ENCODE measurements at places on chromosomes 13 and 19. TPM values are rescaled to one million over a fixed set of nuclear protein-coding genes. Genes with fewer than 3 reads are reported as not detected.

SERPINE3 gene
- total RNA-seq: not detected

LIN7B gene
- 12.8 TPM for total RNA-seq

- peak; percentile 36 for DNase-seq
Measured at GRCh38 chr19:33304760-33305647, 2.7 kb upstream of the CEBPA start.

GRCh38 chr13:107421951-107422350, 793.4 kb downstream of the LIG4 start:
- DNase-seq: no peak

GRCh38 chr19:31114585-31114984, 234.7 kb downstream of the TSHZ3 start:
- DNase-seq: no peak

PSG6 gene
- not detected for total RNA-seq

DNA sequence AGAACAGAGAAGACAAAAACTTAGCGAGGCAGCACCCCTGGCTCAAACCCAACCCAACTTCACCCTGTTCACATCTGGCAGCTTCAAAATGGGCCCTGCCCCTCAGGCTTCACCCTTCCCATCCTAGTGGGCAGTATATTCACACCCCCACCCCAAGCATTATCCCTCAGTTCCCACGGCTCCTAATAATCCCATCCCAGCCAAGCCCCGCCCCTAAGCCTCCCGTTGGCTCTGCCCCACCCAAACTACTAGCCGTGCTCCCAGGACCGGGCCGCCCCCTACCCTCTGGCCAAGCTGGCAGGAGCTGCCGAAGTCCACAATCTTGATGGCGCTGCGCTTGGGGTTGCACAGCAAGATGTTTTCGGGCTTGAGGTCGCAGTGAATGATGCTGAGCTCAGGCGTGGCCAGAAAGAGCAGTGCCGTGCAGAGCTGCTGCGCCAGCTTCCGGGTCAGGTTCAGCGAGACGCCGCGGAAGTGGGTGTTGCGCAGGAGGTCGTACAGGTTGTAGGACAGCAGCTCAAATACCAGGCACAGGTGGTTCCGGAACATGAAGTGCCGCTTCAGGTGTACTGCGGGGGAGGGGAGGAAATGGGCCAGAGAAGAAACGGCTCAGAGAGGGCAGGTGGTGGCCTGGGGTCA, 5.8 kb downstream of the DYRK1B start:
- DNase-seq: no peak

GRCh38 chr13:23811366-23812062, 77.7 kb downstream of the MIPEP start:
- no peak for DNase-seq

DNA sequence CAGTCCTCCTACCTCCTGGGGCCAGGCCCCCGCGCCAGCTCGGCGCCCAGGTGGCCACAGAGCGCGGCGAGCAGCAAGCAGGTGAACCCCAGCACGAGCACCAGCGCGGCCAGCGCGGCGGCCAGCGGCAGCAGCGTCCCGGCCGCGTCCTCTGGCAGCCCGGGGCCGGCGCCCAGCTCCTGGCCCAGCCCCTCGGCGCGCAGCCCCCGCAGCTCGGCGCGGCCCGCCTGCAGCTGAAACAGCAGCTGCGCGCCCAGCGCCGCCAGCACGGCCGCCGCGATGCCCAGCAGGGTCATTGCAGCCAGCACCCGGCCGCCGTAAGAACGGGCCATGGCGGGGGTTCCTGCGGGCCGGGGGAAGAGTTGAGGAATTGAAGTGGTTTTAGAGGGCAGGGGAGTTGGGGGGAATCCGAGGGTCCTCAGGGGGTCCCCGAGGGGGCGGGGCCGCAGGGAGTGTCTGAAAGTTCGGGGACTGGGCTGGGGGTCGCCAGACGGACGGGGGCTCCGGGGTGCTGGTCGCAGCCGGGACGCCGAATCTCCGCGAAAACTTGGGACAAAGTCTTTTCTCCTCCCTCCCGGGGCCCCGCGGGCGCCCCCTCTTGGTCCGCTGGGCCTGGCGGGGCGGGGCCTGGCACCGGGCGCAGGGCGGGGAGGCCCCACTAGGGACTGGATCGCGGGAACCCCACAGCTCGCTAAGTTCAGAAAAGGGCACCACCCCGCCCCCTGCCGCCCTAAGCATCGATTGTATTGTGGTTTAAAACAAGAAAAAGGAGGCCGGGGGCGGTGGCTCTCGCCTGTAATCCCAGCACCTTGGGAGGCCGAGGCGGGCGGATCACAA, at the start of gene TMEM221:
Gene TMEM221, minus strand, starts transcription at position 538 of the 837 bp plus-strand sequence. Its CDS starts 206 bp downstream, at position 332.
- peak; percentile 23 for DNase-seq

PTH2 gene
- not detected for total RNA-seq

PLEKHJ1 gene
- 152 TPM for total RNA-seq

NEK5 gene
- total RNA-seq: 0.29 TPM

GRCh38 chr19:41915021-41915775, 13.1 kb downstream of the ERFL start:
- no peak for DNase-seq

DNA sequence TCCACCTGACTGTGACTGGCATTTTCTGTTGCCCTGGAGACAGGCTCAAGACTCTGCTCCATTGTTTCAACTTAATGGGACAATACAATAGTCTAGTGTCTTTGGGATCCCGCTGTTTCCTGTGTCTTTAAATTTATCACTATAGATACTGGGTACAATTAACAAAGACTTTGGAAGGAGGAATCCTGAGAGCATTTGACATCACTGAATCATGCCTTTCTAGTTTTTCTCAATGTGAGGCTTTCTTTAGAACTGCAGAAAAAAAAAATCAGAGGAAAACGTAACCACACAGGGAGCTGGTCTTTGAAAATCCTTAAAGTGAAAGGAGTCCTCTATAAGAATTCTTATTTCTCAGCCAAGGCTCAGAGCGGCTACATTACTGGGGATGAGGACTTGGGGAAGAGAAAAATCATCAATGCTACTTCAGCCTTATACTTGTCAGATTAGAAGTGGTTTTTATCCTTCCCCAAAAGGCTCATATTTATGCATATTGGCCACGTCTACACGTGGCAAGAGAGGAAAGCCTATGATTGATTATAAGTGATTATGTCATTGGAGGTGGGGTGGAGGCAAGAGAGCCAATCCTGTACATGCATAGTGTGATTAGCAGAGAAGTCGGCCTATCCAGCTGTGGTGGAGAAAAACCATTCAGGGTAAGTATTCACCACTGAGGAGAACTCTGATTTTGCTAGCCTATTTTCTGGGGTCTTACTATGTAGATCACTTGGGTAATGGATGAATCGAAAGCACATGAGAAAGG, 34.4 kb upstream of the UBL3 start:
- DNase-seq: no peak

- no peak for DNase-seq
Measured at GRCh38 chr13:98089246-98089645, 53.6 kb upstream of the FARP1 start.

CEBPG gene
- 23.1 TPM for total RNA-seq

YJU2 gene
- total RNA-seq: 31.0 TPM

FLT1 gene
- total RNA-seq: 36.0 TPM

GRCh38 chr19:12937093-12937926, 1.1 kb upstream of the CALR start:
- DNase-seq: peak; percentile 52

GRCh38 chr19:6530386-6531162, at the start of gene TNFSF9:
Gene TNFSF9 (plus strand): TSS chr19:6531026. CDS start chr19:6531037, 11 bp downstream.
- peak; percentile 68 for DNase-seq

DNA sequence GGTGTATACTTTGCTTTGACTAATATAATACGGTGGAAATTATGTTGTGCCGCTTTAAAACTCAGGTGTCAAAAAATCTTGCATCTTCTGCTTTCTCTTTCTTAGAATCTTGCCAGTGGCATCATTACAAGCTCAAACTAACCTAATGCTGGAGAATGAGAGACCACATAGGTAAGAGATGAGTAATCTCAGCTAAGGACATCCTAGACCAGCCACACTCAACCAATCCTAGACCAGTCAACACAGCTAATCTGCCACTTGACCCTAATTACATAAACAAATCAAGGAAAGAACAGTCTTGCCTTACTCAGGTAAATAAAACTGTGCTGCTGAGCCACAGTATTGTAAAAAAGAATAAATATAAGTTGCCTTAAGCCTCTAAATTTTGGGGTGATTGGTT, 1323.9 kb upstream of the SPRY2 start:
- no peak for DNase-seq

DNA sequence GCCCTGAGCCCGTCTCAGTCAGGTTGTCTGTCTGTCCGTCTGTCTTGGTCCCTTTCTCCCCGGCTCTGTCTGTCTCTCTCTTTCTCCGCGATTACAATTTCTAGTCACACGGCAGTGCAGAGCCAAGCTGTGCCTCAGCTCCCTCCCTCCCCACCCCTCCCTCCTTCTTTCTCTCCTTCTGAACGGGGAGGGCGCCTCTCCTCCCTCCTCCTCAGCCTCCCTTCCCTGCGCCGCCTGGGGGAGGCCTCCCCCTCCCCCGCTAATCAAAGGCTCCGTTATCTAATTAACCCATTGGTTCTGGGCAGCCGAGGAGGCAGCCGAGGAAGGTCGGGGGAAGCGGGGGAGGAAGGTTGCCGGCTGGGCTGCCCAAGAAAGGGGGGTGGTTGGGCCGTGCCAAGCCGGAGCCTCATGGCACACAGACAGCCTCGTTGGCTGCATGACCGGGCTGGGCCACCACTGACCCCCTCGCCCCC, 16.5 kb downstream of the LRRC4B start:
- DNase-seq: no peak

DNA sequence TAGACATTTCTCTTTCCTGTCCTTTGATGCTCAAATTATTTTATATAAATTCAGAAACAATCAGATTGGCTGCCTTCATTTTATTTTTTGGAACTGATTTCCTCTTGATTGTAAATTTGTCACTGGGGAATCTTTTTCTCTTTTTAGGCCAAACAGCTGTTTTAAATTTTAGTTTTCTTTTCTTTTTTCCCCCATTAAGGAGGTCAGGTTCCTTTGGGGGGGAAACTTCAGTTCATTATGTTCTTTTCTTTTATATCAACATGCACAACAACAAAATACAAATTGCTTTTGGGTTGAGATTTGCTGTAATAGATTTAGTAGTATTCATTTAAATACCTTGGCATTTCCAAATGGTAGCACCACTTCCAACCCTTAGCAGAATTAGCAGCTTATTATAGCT, 264.8 kb upstream of the SPRY2 start:
- no peak for DNase-seq

GRCh38 chr13:32031815-32032370, 319 bp downstream of the FRY start:
- no peak for DNase-seq

ZNF667 gene
- total RNA-seq: 21.3 TPM

- DNase-seq: no peak
Measured at GRCh38 chr13:77386880-77387606, 60.1 kb upstream of the MYCBP2 start.

GRCh38 chr13:54016542-54016941, 987.9 kb downstream of the OLFM4 start:
- DNase-seq: no peak

MAB21L1 gene
- total RNA-seq: 2.2 TPM

ELSPBP1 gene
- not detected for total RNA-seq

- no peak for DNase-seq
Measured at GRCh38 chr13:113157929-113158747, at the start of gene PROZ. Gene PROZ (plus strand): TSS chr13:113158648. CDS start chr13:113158661, 13 bp downstream.

SIGLEC12 gene
- not detected for total RNA-seq

DNA sequence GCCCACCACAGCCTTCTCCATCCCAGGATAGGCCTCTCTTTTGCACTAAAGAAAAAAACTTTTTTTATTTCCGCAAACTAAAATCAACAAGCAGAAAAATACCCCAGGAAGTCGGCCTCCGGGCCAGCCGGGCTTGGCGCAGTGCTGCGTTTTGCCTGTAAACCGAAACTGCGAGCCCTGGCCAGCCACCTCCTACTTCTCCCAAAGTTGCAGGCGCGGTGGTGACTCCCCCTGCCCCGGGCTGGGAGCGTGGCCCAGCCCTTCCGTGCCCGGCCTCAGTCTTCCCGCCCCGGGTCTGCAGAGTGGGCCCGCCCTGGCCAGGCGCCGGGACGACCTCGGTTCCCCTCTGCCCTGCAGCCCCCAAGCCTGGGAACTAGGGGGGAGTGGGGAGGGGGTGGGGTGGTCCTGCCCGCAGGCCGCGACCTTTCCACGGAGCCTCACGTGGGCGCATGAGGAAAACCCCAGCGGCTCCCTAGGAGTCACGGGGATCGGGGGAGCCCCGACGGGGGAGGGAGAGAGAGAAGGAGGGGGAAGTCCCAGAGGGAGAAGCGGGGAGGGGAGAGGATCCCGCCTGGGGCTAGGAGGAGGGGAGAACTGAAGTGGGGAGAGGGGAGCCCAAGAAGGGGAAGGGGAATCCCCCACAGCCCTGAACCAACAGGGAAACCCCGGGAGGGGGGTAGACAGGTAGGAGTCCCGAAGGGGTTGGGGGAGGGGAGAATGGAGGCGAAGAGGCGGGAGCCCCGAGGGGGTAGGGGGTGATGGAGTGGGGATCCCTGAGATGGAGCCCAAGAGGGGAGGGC, 3.0 kb downstream of the GADD45B start:
- DNase-seq: peak; percentile 87

DNA sequence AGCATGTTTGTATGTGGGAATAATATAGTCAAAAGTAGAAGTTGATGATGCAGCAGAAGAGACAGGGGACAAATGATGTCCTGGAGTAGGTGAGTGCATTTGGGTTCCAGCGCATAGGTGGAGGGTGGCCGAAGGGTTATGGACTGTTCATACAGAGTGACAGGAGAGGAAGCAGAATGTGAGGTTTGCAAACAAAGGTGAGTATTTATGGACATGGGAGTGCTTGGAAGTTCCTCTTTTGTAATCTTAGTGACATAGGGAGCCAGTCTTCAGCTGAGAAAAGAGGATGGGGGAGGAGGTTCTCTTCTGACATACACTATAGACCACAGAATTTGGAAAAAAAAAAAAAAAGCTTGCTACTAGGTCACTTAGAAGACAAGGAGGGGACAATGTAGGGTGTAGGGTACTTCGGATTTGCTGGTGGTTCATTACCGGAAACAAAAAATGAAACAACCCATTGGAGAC, 331.6 kb downstream of the DLEU7 start:
- DNase-seq: no peak

PLK5 gene
- not detected for total RNA-seq

GRCh38 chr13:39039041-39039440, 785 bp downstream of the NHLRC3 start:
- DNase-seq: no peak

ZFR2 gene
- not detected for total RNA-seq

DNA sequence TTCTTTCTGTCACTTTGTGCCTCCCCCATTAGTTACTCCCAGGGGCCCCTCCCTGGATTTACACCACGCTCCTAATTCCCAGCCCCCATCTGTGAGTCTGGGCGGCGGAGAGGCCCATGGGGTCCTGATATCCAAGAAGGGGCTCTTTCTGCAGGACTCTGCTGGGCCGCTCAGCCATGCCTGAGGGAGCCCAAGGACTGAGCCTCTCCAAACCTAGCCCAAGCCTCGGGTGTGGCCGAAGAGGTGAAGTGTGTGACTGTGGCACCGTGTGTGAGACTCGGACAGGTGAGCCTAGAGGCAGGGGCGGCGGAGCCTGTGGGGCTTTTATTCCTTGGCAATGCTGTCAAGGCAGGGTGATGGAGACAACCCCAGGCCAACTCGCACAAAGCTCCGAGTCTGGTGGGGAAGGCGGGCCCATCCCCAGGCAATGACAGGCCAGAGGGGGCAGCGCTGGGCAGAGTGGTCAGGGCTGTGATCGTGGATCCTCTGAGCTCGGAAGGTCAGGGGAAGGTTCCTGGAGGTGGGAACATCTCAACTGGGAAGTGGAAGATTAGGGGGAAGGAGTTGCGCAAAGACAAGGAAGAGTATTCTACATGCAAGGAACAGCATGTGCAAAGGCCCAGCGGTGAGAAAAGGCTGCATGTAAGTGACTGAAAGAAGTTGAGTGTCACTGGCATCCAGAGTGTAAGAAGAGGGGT, 1.6 kb downstream of the PLEKHG2 start:
- DNase-seq: peak; percentile 63

- DNase-seq: no peak
Measured at GRCh38 chr13:32731576-32731975, 145.3 kb downstream of the PDS5B start.
